COR-L47 (cell line): ENCODE measurements at places on chromosomes 3 and 15.

GRCh38 chr3:100458814-100459213 lies 33.6 kb upstream of the TMEM45A start:
- DNase-seq, result peak; percentile 7

DNA sequence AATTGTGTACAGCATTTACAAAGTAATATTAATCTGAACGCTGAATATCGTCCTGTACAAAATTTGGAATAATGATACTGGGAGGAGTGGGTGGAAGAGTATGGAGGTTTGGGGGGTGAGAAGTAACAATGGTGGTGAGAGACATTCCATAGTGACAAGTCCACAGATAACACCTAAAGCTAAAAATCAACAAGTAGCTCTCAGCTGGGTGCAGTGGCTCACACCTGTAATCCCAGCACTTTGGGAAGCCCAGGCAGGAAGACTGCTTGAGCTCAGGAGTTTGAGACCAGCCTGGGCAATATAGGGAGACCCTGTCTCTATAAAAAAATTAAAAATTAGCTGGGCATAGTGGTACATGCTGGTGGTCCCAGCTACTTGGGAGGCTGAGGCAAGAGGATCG lies 5.1 kb downstream of the MRPS25 start:
- DNase-seq, result no peak

GRCh38 chr3:47634996-47635395 lies 56.3 kb upstream of the CSPG5 start:
- no peak for DNase-seq

DNA sequence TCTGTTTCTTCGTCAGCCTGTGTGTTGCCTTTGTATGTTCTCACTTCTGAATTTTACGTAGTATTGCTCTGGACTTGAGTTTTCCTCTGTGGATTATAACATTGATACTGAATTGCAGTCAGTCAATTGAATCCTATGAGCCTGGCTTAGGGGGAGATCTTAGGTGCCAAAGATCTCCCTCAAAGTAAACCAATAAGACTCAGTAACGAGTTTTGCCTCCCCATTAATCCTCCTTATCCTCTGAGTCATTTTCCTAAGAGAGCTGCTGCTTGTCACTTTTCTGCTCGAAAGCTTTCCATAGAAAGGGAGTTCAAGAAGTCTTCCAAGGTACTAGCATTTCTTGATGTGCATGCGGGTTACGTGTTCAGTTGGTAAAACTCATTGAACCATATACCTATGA lies 126.4 kb downstream of the CHDH start:
- no peak for DNase-seq

DNA sequence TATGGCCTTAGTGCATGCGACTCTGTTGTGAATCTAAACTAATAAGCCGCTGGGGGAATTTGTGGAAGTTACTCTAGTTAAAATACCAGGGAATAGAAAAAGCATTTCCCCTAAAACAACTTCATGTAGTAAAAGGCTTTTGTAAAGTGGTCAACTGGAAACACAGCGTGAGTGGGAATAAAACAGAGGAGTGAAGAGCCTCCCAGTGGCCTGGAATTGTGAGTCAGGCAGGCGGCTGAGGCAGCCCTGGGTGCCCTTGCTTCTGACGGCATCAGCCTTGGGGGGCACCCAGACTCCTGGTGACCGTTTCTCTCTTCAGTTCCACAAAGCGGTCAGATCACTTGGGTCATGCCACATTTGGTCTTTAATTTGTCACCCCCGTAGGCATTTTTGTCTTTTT lies 108.4 kb downstream of the GHSR start:
- DNase-seq, result no peak

DNA sequence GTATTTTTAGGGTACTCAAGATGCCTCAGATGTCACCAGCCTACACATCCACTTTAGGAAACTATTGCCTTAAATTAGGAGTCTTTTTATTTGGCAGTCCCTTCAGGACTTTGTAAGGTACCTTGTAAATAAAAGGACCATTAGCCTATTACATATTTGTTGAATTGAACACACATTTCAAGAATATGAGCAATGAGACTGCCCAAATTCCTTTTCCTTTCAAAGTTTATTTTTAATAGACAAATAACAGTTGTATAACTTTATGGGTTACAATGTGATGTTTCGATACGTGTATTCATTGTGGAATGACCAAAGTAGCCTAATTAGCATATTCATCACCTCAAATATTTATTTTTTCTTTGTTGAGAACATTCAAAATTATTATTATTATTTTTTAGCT lies 176.7 kb upstream of the PDZRN3 start:
- no peak for DNase-seq

DNA sequence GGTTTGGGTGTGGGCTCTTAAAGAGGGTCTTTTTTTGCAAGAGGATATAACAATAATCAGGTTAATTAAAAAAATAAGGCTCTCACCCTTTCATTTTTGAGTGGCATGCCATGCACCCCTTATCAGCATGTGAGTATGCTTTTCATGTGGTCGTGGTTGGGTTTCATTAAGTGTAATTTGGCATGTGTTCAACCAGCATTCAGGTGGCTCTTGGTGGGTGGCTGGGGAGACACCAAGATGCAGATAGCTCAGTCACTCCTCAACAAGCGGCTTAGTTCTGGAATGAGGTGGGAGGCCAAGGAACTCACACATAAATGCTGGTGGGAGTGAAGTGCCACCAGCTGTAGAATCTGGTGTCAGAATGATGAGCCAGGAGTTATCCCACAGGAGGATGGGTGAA lies 66.8 kb downstream of the FLNB start:
- DNase-seq, result no peak

- peak; percentile 58 for DNase-seq
Measured at GRCh38 chr3:176964661-176965060, 232.6 kb downstream of the TBL1XR1 start.

DNA sequence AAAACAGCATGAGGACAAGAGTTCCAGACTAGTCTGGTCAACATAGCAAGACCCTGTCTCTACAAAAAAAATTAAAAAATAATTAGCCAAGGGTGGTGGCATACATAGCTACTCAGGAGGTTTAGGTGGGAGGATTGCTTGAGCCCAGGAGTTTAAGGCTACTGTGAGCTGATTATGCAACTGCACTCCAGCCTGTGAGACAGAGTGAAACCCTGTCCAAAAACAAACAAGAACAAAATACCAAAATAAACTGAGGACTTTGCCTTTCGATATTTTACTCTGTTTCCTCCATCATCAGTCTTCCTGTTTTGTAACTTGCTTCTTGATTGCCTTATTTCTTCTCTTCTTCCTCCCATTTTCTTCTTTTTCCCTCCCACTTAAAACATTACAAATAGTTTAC lies 504.4 kb downstream of the ROBO1 start:
- DNase-seq, result no peak

GRCh38 chr15:27660676-27661075 lies 438.4 kb downstream of the OCA2 start:
- DNase-seq, result no peak

- DNase-seq, result no peak
Measured at GRCh38 chr3:159657629-159658028, 331.0 kb upstream of the IL12A start.
